ENCODE measurements at places on chromosomes 2 and 18.
A peak's percentile ranks its signal among the peaks of the same experiment; 100 is the strongest.

GRCh38 chr2:9089831-9090230 is 86.3 kb upstream of the MBOAT2 start:
- no peak for DNase-seq

- peak; percentile 54 for DNase-seq
These were observed 151.6 kb downstream of the DTNB start for GRCh38 chr2:25521665-25522387.

DNA sequence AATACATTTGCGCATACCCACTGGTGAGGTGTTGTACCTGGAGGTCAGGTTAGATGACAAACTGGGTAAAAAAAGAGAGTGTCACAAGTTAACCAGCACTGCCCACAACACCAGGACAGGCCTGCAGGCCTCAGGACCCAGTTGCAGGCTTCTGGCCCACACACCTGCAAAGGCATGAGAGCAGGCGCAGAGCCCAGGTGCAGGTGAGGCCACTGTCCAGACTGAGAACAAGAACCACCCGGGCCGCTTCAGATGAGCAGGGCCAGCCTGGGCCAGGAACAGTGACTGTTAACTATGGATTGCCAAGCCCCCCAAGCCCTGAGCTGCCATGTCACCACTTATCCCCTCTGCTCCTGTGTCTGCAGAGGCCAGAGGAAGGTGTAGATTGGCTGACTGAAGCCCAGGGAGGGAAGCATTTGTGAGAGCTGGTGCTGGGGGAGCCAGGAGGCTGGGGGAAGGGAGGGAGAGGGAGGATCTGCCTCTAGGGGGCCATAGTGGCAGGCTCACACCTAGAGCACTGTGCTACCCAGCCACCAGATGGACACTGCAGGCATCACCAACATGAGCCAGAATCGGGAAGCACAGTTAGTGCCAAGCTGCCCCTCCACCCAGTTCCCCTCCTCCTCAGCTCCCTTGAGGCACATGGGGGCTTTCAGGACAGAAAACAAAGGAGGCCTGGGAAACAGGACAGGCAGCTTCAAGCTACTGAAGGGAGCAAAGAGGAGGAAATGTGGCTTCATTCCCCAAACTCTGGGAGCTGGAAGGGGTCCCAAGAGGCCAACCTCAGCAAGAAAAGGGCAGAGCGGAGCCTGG is 35.4 kb downstream of the SFXN5 start:
- DNase-seq: no peak

GRCh38 chr2:75808793-75809535 is 98.2 kb upstream of the GCFC2 start:
- DNase-seq: no peak

GRCh38 chr2:144383571-144384100 is 136.3 kb downstream of the ZEB2 start:
- no peak for DNase-seq

GRCh38 chr2:122750095-122750494 is 994.6 kb downstream of the TSN start:
- DNase-seq: no peak

DNA sequence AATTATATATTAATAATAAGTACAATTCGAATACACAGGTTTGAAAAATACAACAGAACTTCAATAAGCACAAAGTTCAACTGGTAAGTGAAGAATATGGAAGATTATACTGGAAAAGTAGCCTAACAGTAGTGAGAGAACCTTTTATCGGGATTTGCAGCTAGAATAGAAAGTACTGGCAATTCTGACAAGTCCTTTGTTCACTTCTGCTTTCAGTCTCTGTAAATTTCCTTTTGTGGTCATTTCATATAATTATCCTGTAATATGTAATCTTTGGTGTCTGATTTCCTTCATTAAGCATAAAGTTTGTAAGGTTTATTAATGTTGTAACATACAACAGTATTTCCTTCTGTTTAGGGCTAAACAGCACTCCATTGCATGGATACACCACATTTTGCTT is 67.2 kb downstream of the CUL3 start:
- DNase-seq: no peak

DNA sequence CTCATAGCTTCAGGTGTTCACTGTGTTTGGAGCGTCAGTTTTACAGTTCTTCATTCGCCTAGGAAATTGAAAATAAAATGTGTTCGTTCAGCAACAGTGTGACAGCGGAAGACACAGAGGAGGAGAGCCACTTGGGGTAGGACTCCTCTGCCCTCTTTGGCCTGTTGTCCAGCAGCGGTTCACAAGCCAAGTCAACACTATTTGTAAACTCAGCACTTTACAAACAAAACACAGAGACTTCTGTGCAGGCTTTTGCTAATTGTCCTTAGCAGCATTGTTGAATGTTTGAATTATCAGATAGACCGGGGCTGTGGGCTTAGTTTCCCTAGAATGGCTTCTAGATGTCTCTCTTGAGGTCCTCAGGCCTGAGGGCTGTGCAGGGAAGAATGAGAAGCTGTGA is 73.2 kb downstream of the TNFRSF11A start:
- DNase-seq: no peak

DNA sequence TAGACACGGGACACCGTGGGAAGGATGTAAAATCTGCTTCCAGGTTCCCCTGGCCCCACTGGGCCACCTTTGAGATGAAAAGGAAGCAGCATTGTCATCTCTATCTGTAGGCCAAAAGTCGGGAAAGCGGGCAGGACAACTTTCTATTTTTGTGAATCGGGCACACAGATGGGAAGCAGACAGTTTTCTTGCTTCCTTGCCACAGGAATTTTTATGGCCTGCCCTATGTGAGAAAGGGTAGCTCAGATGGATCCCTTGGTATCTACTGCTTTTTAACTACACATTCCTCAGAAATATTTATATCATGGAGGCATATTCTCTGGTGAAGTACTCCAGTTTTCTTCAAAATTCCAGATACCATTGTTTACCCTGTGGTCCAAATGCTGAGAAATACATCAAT is 735.5 kb downstream of the CBLN2 start:
- no peak for DNase-seq
